ENCODE measurements at places on chromosomes 3 and 15.

DNA sequence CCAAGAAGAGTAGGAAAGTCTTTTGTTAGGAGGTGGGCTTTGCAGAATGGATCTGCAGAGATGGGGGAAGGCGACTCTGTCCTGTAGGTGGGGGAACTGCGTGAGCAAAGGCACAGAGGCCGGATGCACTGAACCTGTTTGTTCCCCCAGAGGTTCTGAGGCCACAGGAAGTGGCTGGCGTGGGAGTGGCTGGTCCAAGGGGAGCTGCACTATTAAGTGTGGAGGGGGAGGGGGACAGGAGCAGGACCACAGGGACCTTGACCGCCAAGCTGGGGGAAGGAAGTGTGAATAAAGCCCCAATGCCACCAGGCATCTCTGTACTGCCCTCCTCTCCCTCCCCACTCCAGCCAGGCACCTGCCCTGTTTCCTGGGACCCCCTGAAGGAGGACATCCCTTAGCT is 51.8 kb downstream of the CYP11A1 start:
- no peak for DNase-seq

GRCh38 chr15:57228395-57228794 is 147.9 kb upstream of the CGNL1 start:
- no peak for DNase-seq

- no peak for DNase-seq
Measured at GRCh38 chr3:123353850-123354233, 95.0 kb downstream of the ADCY5 start.

DNA sequence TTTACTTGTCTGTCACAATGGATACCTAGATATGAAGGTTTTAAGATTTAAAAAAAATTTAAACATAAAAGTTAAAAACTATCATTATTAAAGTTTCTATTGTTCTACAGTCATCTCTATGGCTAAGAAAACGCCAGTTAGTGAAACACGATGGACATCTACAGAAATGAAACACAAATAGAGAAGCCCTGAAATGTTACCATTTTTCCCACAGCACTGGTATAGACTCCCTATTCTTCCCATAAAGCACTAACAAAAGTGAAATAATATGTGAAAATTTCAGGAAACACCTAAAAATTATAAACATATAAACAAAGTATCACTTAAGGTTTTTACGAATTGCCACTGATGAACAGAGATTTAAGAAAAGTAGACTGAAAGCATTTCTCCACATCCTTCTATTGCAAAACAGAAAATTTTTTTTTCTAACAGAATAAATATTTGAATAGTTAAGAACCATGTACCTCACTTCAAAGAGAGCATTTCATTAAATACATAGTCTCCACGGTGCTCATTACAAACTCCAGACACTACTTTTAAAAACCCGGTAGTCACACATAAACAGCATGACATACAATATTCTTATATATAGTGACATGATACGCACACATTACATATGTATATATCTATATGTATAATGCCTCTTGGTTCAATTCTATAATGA is 7.1 kb upstream of the NEK10 start:
- DNase-seq, result no peak

DNA sequence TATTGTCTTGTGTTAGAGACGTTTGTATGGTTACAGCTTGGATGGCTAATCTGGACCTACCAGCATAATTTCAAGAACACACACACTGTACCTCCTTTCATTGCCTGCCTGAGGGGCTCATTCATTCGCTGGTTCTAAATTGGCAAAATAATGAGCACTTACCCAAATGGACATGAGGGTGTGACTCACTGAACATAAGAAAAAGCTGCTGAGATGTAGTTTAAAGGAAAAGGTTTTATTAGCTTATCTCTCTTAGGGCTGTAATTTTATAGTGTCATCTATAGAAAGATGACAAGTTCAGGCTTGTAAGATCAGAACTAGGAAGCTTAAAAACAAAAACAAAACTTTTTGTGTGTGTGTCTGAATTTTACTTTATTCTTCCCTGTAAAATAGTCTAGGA is 120.7 kb upstream of the WNT7A start:
- no peak for DNase-seq

- DNase-seq, result no peak
Measured at GRCh38 chr3:63494646-63495045, 157.8 kb upstream of the SNTN start.

DNA sequence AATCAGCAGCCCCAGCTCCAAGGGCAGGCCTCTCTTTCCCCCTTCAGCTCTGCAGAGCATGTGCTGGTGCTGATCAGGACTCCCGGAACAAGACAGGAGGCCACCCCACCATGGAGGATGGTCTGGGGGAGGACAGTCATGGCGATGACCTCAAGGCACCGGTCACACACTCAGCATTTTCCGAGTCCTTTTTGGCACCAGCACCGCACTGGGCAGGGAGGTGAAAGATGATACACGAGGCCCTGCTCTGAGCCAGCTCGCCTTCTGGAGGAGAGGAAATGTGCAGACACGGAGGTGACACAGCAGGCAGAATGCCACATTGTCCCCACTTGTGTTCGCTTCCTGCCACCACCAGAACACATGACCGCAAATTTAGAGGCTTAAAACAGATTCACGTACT is 61.8 kb upstream of the SEC61A1 start:
- no peak for DNase-seq

- DNase-seq, result no peak
Measured at GRCh38 chr3:111761309-111761795, 97.7 kb upstream of the PHLDB2 start.

- no peak for DNase-seq
Measured at GRCh38 chr3:120821426-120821825, 78.9 kb downstream of the GTF2E1 start.

DNA sequence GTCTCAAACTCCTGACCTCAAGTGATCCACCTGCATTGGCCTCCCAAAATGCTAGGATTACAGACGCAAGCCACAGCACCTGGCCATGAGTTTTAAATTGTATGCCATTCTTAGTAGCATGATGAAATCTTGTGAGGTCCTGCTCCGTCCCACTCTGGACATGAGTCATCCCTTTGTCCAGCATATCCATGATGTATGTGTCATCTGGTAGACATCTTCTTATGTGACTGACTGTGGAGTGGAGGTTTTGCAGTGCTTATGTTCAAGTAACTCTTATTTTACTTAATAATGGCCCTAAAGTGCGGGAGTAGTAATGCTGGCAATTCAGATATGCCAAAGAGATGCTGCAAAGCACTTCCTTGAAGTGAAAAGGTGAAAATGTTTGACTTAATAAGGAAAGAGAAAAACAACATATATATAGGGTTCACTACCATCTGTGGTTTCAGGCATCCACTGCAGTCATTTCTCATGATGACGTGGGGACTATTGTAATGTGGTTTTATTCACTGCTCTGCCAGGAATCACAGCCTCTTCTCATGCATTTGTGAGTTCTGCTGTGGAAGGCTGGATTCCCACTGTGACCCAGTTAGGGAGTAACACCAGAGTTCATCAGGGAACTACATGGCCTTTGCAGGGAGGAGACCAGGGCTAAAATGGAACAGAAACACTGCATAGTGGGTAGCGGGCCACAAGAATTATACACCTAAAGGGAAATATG is 204.6 kb upstream of the STRIT1 start:
- DNase-seq, result no peak

- DNase-seq, result no peak
Measured at GRCh38 chr3:50264383-50264963, 4.5 kb upstream of the SEMA3B start.

DNA sequence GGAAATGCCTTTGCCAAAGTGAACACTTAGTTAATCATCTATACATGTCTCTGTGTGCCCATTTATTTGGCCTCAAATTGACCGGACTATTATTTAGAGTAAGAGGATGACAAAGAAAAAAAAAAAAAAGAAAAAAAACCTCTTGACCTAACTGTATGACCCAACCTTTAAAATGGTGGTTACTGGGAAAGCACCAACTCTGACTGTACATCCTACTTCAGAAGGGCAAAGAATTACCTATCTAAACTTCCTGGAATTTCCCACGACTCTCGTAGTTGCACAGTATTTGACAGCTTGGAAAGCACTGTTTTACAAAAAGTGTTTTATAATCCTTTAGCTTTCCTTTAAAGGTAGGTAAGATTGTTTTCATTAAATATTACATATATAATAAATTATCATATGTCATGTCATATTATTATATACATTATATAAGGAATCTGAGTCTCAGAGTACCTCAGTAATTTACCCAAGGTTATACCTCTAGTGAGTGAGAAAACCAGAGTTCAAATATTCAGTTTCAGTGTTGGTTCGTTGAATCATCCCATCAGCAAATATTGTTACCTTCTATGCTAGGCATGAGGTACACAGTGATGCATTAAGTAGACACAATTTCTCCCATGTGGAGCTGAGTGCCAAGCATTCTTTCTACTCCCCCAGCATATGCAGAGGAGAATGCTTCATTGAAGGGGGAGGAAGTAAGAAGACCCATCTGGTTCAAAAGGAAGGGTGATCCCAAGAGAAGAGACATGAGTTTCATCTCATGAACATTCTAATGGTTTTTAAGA is 5.0 kb downstream of the BCL2A1 start:
- no peak for DNase-seq

- DNase-seq, result no peak
Measured at GRCh38 chr3:12793701-12794100, 2.8 kb upstream of the CAND2 start.

GRCh38 chr3:121431726-121432517 is 113.9 kb downstream of the POLQ start:
- DNase-seq, result peak; percentile 69

- DNase-seq, result no peak
Measured at GRCh38 chr3:62718515-62719320, 156.5 kb downstream of the CADPS start.

Measured in NCI-H2029 treated with DMSO at 0.1 percent for 48 hours (cell line).